ENCODE measurements at places on chromosomes 1 and 21.

GRCh38 chr1:202274611-202275010, 67.1 kb downstream of the UBE2T start:
- no peak overlapping the region for H3K27ac ChIP-seq
- no peaks in the 10 kb centered on the region for H3K4me1 ChIP-seq
- H3K4me3 ChIP-seq: no peak overlapping the region
- no peaks in the 10 kb centered on the region for H3K36me3 ChIP-seq
- DNase-seq: peak; percentile 12

GRCh38 chr1:42302034-42302433, 33.0 kb downstream of the FOXJ3 start:
- H3K4me3 ChIP-seq: no peak overlapping the region
- no peak for DNase-seq
- peaks cover 4% of the 10 kb centered on the region for H3K4me1 ChIP-seq
- no peaks in the 10 kb centered on the region for H3K27me3 ChIP-seq

DNA sequence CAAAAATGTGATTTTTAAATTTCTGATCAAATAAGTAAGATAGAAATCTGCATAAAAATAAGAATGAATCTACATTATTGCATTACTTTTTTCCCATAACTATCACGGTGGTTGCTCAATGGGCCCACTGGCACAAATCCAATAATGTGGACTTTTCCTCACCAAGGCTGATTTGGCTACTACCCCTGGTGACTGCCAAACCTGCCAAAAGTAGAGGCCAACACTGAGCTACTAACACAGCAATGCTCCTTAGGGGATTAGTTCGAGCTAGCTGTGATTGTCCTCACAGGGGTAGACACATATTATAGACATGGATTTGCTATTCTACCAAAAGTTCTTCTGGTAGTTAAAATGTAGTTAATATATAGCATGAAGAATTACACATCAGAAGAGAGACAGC, 107.7 kb upstream of the ZNHIT6 start:
- peaks cover 3% of the 10 kb centered on the region for H3K4me1 ChIP-seq
- no peaks in the 10 kb centered on the region for H3K27me3 ChIP-seq
- H3K27ac ChIP-seq: no peak overlapping the region
- H3K4me3 ChIP-seq: no peak overlapping the region
- no peak for DNase-seq

DNA sequence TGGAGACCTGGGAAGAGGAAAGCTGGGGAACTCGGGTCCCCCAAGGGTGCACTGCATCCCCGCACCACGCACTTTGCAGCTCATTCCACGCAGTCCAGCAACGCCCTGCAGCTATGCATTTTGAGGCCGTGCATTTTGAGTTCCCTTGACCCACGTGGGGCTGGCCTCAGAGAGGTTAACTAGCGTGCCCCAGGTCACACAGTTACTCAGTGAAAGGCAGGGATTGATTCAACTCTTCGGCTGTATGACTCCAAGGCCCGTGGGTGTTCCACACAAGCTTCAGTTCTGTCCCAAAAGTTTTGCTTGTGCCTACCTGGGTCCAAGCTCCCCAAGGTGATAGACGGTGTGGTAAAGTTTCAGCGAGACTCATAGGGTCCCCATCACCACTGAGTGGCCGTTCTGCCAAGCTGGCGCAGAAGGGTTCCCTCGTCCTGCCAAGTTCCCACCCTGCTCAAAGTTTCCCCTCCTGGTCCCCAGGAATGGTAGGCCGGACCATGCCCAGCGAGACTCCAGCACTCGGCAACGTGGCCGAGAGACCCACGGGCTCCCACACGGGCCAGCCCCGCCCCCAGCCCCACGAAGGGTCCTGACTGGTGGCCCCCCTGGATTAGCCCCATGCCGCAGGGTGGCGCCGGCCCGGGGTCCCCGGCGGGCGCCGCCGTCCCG, 611 bp downstream of the HSPG2 start:
- H3K27me3 ChIP-seq: no peaks in the 10 kb centered on the region
- H3K4me3 ChIP-seq: peak overlapping the region; percentile 65
- H3K27ac ChIP-seq: peak overlapping the region; percentile 84
- peaks cover 44% of the 10 kb centered on the region for H3K4me1 ChIP-seq

DNA sequence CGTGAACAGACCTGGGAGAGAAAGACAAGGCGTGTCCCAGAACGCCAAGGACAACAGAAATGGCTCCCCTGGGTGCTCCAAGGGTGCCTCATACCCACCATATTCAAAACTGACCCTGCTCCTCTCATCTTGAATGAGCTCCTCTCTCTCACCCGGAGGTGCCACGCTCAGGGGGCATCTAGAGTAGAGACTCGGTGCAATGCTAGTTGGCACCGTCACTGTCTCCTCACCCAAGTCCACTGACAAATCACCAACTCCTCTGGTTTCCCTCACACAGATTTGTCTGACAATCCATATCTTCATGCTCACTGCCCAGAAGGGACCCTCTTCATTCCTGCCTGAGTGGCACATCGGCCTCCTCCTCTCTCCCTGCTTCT, 5.0 kb downstream of the TMEM125 start:
- H3K36me3 ChIP-seq: no peaks in the 10 kb centered on the region
- peaks cover 12% of the 10 kb centered on the region for H3K27me3 ChIP-seq
- DNase-seq: no peak

GRCh38 chr1:244210884-244211558, 159.9 kb downstream of the ZBTB18 start:
- no peak overlapping the region for H3K27ac ChIP-seq
- no peak overlapping the region for H3K4me3 ChIP-seq
- no peak for DNase-seq
- no peaks in the 10 kb centered on the region for H3K36me3 ChIP-seq
- H3K4me1 ChIP-seq: peaks cover 11% of the 10 kb centered on the region
- no peaks in the 10 kb centered on the region for H3K27me3 ChIP-seq

GRCh38 chr1:79133774-79134364, 127.3 kb upstream of the ADGRL4 start:
- no peak overlapping the region for H3K27ac ChIP-seq
- H3K27me3 ChIP-seq: no peaks in the 10 kb centered on the region
- no peak overlapping the region for H3K4me3 ChIP-seq
- no peaks in the 10 kb centered on the region for H3K4me1 ChIP-seq
- DNase-seq: no peak

- H3K27ac ChIP-seq: no peak overlapping the region
- peaks cover 6% of the 10 kb centered on the region for H3K27me3 ChIP-seq
- H3K36me3 ChIP-seq: no peaks in the 10 kb centered on the region
- H3K4me1 ChIP-seq: peaks cover 9% of the 10 kb centered on the region
- peak; percentile 74 for DNase-seq
Observed at GRCh38 chr1:152049291-152050083, 12.7 kb upstream of the S100A11 start.

DNA sequence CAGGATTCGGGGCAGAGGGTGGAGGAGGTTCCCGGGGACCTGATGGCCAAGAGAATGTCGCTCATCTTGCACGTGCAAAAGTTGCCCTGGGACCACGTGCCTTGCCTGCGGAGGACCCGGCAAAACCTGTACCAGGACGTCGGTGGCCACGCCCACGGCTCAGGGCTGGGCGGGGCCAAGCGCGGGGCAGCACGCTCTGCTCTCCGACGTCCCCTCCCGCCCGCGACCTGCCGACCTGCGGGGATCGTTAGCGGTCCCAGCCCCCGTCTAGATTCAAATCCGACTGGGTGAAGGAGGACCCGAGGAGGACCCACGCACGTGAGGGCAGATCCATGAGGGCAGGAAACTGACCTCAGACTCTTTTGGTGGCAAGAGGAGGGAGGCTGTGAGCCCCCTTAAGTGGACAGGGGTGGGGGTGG, at the start of gene C1orf167:
TSS of gene C1orf167 (plus strand) at position 206 of the 419 bp plus-strand sequence. CDS start 2,208 bp downstream, outside the sequence.
- DNase-seq: no peak
- peaks cover 1% of the 10 kb centered on the region for H3K4me1 ChIP-seq
- H3K27me3 ChIP-seq: peaks cover 36% of the 10 kb centered on the region
- no peak within 1 kb of the TSS for H3K4me3 ChIP-seq
- no peak within 1 kb of the TSS for H3K27ac ChIP-seq

DNA sequence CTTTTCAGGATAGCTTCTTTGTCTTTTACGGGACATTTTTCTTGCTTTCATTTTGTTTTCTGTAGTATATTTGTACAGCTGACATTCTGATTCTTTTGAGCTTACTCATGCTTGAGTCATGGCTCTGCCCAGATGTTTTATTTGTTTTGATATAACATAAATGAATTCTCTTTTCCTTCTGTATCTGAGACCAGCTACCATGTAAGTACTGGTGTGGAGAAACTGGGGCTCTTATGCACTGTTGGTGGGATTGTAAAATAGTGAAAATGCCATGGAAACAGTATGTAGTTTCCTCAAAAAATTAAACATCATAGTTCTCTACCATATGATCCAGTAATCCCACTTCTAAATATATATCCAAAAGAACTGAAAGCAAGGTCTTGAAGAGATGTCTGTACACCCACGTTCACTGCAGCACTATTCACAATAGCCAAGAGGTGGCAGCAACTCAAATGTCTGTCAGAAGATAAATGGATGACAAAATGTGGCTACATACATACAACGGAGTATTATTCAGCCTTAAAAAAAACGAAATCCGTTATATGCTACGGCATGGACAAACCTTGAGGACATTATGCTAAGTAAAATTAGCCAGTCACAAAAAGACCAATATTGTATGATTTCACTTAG, 61.4 kb downstream of the EIF2B3 start:
- H3K27me3 ChIP-seq: no peaks in the 10 kb centered on the region
- peaks cover 12% of the 10 kb centered on the region for H3K4me1 ChIP-seq
- peak overlapping the region; percentile 7 for H3K4me3 ChIP-seq
- H3K36me3 ChIP-seq: no peaks in the 10 kb centered on the region
- DNase-seq: peak; percentile 95
- H3K27ac ChIP-seq: 0 out of 2 replicates have a peak overlapping the region, but pooled peaks have one; percentile 79

- no peak for DNase-seq
- no peak overlapping the region for H3K27ac ChIP-seq
- no peak overlapping the region for H3K4me3 ChIP-seq
- no peaks in the 10 kb centered on the region for H3K36me3 ChIP-seq
- H3K4me1 ChIP-seq: no peaks in the 10 kb centered on the region
Observed at GRCh38 chr1:232737917-232738316, 67.3 kb upstream of the MAP10 start.

DNA sequence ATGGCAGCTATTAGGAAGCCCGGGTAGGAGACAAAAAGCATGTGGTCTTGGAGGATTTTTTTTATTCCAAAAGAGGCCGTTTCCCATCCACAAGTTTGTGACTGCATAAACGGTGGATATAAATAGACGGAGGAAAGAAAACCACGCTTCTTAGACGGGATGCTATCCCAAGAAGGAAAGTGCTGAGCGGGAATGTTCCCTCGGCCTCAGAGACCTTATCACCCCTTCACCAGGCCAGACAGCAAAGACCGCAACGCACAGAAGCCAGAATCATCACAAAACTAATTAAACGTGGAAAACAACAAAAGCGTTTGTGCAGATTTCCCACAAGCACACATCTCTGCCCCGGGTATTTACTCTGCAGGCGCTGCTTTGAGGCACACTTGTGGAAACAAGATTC, 43.2 kb downstream of the HLCS start:
- no peaks in the 10 kb centered on the region for H3K27me3 ChIP-seq
- no peaks in the 10 kb centered on the region for H3K36me3 ChIP-seq
- H3K4me1 ChIP-seq: peaks cover 11% of the 10 kb centered on the region

DNA sequence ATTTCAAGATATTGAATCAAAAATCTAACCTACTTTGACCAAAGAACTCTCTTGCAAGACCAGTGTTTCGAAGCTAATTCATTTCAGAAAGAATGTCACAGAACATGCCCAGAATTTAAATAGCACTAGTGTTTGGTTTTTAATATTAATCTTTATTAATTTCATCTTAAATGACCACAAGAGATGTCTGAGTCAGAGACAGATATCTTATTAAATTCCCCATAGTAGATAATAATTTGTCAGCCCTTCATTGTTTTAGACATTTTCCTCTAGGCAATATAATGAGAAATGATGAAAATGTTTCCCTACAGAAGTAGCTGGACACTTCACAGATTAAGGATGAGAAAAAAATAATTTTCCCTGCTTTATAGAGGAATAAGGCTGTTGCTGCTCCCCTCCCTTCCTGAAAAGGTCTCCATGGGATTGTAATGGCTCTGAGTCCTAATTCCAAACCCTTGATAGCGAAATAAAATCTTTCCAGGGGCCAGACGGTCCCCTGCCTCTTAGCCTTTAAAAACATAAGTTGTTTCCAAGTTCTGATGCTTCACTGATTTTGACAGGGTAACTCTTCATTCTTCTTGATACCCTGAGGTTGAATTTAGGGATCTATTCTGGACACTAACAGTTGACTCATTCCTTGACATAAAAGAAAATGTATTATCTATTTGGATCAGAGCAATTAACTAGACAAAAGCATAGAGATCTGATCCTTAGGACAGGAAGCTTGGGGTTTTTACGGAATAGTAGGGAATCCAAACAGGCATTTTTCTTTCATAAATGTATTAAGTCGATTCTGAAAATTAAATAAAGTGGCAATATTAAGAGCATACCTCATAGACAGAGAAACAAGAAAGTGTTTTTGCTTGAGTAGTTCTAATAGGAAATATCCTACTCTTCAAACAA, 820.8 kb downstream of the BRINP3 start:
- no peak for DNase-seq
- H3K27ac ChIP-seq: no peak overlapping the region
- no peaks in the 10 kb centered on the region for H3K4me1 ChIP-seq
- H3K4me3 ChIP-seq: no peak overlapping the region
